ENCODE measurements at places on chromosomes 13 and 19. TPM values are rescaled to one million over a fixed set of nuclear protein-coding genes. Genes with fewer than 3 reads are reported as not detected.

DNA sequence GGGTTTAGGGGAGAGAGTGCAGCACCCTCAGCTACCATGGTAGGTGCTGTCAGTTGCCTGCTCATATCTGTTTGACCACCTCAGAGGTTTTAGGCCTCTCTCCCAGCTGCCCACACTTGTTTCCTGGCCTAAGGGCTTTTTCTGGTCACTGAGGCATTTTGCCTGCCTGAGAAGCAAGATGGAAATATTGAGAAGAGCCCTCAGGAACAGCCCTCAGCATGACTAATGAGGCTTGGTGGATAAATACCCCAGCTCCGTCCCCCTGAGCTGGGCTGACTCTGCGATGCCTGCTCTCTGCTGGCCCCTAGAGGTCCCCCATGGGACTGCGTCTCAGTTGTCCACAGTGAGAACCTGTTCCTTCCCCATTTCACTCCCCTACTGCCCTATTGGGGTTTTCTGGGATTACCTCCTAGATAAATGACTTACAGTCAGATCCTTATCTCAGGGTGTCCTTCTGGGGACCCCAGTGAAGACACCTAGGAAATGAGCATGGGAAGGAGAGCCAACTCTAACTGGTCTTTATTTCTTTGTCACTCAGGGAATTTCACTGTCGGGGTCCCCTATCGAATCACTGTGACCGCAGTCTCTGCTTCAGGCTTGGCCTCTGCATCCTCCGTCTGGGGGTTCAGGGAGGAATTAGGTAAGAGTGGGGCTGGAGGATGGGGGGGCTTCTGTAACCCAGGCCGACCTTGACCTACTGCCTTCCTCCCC lies 13.3 kb downstream of the PALM3 start:
- H3K36me3 ChIP-seq, result peaks cover 5% of the 10 kb centered on the region
- no peak overlapping the region for H3K27ac ChIP-seq
- H3K4me3 ChIP-seq, result no peak overlapping the region
- DNase-seq, result peak; percentile 11

GRCh38 chr19:47111682-47112165 lies 1.9 kb downstream of the ZC3H4 start:
- H3K27ac ChIP-seq, result peak overlapping the region; percentile 100
- peaks cover 3% of the 10 kb centered on the region for H3K27me3 ChIP-seq
- H3K36me3 ChIP-seq, result peaks cover 23% of the 10 kb centered on the region
- peaks cover 51% of the 10 kb centered on the region for H3K4me1 ChIP-seq

GRCh38 chr19:40241809-40242384 lies 15.4 kb upstream of the CCNP start:
- no peak overlapping the region for H3K4me3 ChIP-seq
- H3K27me3 ChIP-seq, result peaks cover 7% of the 10 kb centered on the region
- H3K27ac ChIP-seq, result no peak overlapping the region
- H3K4me1 ChIP-seq, result no peaks in the 10 kb centered on the region
- peaks cover 3% of the 10 kb centered on the region for H3K36me3 ChIP-seq

- no peak overlapping the region for H3K4me3 ChIP-seq
- H3K36me3 ChIP-seq, result no peaks in the 10 kb centered on the region
- H3K27ac ChIP-seq, result no peak overlapping the region
- no peaks in the 10 kb centered on the region for H3K27me3 ChIP-seq
- DNase-seq, result no peak
Measured at GRCh38 chr13:68810660-68811059, 1297.0 kb upstream of the ATXN8OS start.

GRCh38 chr19:15340086-15340485 lies 7.7 kb upstream of the BRD4 start:
- no peak overlapping the region for H3K27ac ChIP-seq
- peaks cover 15% of the 10 kb centered on the region for H3K4me1 ChIP-seq
- H3K4me3 ChIP-seq, result no peak overlapping the region
- DNase-seq, result no peak
- H3K36me3 ChIP-seq, result no peaks in the 10 kb centered on the region

The TLE6 gene
- 2.7 TPM for total RNA-seq

The TSC22D1 gene
- 43.1 TPM for total RNA-seq

The ATP11A gene
- total RNA-seq, result 31.5 TPM

The IRGC gene
- not detected for total RNA-seq

Measured in HFFc6 (cell line).